Liver (tissue), 10 donors: ENCODE measurements at places on chromosomes 4 and X. TPM values are rescaled to one million over a fixed set of nuclear protein-coding genes. Genes with fewer than 3 reads are reported as not detected.

TCP11X2 gene
- not detected for total RNA-seq

HERC5 gene
- 3.0 TPM for total RNA-seq

TNIP3 gene
- 0.25 TPM for total RNA-seq

GAGE12J gene
- not detected for total RNA-seq

NEIL3 gene
- 0.08 TPM for total RNA-seq

PDCL2 gene
- not detected for total RNA-seq

EFHC2 gene
- total RNA-seq: 0.08 TPM

CSAG3 gene
- total RNA-seq: 0.14 TPM
